Activated CD8-positive, alpha-beta memory T cell treated with anti-CD3 and anti-CD28 coated beads, Interleukin-2, amount 50 U/mL, for 48 hours (primary cell): ENCODE measurements at places on chromosomes 3 and 15.

DNA sequence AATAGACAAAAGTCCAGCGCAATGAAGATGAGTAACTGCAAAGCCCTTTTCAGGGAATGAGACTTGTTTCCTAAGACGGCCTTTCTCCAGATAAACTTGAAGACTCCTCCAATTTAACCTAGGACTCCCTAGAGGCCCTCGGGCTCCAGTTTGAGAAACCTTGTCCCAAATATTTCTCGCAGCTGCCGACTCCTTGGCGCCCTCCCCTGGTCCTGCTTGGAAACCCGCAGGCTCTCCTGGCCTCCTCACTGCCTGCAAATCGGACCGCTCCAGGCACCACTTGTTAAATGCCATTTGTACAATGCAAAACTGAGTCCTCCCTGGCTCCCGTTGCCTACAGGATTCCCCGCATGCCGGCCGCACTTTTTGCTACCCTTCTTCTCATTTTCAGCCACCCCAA, 36.8 kb downstream of the MUC4 start:
- DNase-seq, result no peak

DNA sequence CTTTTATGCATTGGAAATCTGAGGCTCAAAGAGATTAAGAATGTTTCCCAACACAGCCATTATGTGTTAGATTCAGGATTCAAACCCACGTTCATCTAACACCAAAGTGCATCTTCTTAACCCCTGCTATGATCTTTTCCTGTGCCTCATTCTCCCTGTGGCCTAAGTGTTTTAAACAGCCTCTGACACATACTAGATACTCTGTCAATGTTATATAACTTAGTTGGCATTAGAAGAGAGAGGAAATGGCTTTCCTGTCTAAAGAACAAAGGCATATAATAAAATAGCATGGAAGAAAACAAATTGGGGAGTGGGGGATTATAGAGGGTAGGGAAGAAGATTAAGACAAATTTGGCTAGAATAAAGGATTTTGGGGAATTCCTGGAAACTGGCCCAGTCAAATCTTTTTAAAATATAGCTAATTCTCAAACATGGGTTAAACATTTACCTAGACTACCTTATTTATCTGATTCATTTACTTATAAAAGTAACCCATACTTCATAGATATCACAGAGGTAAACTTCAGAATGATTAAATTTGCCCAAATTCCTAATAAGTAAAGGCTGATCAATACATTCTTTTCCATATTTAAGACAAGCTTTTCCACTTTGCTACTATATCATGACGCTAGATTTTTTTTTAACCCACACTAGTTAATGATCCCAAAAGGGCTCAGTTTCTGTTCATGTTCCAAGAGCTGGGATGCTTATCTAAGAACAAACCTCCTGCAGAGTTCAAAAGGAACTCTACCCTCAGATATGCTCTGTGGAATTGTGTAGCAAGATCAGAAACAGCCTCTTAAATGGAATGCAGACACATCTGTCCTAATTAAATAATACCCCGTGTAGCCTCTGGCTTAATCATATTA, 122.9 kb upstream of the PTPRG start:
- no peak for DNase-seq

DNA sequence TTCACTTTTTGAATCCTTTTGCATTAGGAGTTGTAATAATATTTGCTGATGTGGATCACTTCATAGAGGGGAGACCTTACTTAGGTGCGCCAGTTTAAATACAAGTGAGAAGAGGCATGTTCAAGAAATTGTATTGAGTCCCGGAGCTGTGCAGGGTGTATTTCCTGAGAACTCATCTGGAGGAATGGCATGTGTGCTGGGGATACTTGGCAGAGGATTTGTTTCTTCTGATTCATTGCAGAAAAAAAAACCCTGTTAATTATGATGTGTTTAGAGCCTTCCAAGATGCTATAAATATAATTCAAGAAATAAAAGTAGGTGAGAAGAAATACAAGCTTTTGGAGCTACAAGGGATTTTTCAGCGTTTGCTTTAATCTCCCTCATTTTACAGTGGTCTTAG, 97.6 kb downstream of the TPRG1 start:
- no peak for DNase-seq

DNA sequence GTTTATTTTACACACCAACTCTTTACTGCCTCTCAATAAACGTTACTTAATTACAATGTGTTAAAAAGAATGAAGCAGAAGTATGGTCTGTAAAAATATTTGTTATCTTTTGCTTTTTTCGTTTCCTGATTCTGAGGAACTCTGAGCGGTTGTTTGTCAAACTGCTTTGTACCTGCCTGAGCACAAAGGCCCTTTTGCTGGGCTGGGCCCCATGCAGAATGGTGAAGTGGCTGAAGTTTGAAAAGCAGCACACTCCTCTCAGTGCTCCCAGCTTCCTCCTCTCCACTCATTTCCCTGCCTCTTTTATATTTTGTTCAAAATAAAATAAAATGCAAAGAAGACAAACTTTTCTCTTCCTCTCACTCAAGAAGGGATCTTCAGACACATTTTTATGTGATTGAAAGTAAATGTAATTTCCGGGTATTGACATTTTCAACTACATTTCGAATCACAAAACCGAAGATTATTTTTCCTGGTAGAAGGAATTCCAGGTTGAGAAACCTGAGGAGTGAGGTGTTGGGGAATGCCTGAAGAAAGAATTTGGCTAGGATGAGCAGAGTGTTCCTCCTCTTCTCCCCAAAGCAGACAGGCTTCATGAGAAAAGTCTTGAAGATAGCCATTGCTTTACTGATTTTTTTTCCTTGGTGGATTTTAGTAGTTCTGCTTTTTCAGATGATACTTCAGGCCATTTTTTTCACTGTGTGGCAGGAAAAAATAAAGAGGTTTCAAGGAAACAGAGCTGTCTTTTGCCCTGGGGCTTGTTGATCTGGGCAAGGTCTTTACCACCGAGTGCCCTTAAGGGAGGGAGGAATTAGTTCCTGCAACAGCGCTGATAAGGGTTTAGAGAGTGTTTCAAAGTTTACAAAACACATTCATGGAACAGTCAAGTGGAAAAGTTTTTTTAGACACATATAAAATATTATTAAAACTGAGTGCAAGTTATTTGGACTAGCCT, 229.8 kb downstream of the NFKBIZ start:
- DNase-seq, result no peak

DNA sequence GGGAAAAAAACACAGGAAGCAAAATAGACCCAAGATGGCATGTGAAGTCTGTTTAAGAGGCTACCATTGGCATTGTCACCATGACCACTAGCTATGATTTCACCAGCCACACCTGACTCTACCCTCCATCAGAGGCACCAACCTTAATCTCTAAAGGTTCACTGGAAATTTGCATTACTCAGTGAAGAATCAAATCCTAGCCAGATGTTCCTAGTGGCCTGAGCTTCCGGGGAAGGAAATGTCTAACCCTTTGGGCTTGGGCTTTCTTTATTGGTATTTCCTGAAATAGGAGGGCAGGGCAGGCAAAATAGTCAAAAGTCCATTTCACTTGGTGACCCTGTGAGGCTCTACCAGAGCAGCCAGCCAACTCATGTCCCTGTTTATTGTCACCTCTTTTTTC, 110.9 kb upstream of the PHLDB2 start:
- DNase-seq, result no peak

DNA sequence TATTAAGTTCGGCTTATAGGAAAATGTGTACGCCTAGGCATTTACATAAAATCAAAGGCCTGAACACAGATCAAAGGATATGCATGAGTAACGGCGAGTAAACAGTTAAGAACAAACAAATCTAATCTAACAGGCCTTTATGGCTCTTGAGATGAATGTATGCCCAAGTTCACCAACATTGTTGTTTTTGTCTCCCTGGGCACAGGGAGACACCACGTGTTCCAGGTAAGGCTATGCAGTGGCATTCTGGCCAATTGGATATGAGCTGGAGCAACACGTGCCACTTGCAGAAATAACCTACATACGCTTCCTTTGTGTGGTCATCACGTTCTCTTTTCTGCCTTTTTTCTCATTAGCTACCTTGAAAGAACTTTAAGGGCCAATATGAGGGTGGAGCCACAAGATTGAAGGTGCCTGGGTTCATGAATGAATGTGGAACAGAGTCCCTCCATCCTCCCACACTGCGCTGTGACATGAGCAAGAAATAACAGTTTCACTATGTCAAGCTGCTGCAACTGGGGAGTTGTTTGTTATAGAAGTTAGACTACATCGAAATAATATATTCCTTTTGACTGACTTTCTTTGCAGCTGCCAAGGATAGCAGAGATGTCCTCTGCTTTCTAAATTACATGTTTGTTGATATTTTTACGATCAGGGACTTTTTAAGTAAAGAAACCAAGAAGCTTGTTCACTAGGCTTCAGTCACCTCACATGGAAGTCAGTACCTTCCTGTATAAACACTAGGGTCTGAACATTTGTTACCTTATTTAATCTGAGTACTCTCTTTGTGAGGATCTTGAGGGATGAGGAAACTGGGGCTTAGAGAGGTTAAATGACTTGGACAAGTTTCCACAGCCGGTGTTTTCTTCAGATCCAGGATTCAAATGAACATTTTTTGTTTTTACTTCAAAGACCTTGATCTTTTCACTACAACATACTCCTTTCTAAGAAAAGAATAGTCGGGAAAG, 427.5 kb upstream of the TBL1XR1 start:
- DNase-seq, result no peak

DNA sequence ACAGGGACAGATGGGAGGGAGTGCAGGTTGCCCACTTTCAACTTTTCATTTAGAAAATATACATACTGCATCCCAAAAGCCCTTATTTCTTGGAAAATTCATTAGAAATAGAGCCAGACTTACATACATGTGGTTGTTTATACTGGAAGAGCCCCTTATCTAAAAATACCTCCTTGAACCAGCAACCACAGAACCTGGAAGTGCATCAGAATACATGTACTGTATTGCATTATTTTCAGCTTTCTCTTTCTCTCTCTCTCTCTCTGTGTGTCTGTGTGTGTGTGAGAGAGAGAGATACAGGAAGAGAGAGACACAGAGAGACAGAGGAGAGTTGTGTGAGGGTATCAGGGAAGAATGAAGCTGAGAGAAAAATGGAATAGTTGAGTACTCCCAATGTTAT, 29.5 kb upstream of the LSAMP start:
- no peak for DNase-seq

DNA sequence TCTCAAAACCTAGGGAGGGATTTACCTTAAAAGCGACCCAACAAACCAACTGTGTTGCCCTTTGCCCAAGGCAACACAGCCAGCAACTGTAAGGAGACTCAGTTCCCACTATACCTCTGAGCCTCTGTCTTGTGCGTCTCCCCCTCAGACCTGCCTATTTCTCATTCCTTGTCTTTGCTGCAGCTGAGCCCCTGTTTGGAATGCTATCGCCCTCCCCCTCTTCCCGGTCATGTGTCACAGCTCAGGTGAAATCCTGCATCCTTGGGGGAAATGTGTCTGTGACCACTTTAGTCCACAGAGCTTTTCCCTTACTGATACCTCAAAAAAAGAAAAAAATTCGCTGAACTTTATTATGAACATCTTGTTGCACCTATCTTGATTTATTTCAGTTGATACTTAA, 52.0 kb upstream of the LRIG1 start:
- no peak for DNase-seq

- no peak for DNase-seq
Observed at GRCh38 chr3:186053954-186054791, 54.7 kb downstream of the ETV5 start.

- no peak for DNase-seq
Observed at GRCh38 chr3:124878561-124879336, 8.4 kb downstream of the ITGB5 start.

DNA sequence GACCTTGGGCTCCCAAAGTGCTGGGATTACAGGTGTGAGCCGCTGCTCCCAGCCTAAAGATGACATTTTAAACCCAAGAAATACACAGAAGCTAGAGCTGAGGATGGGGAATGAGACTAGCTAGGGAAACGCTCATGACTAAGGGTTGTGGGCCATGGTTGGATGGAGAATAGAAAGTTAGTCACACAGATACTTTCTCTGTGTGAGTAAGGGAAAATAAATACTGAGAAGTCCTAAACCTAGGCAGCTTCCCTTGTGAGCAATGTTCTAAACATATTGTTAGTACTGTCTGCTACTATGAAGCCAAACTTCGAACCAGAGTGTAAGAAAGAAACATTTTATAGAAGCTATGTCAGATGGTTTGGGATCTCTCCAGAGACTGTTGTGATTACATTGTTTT, 304.8 kb upstream of the STAC start:
- DNase-seq, result no peak

DNA sequence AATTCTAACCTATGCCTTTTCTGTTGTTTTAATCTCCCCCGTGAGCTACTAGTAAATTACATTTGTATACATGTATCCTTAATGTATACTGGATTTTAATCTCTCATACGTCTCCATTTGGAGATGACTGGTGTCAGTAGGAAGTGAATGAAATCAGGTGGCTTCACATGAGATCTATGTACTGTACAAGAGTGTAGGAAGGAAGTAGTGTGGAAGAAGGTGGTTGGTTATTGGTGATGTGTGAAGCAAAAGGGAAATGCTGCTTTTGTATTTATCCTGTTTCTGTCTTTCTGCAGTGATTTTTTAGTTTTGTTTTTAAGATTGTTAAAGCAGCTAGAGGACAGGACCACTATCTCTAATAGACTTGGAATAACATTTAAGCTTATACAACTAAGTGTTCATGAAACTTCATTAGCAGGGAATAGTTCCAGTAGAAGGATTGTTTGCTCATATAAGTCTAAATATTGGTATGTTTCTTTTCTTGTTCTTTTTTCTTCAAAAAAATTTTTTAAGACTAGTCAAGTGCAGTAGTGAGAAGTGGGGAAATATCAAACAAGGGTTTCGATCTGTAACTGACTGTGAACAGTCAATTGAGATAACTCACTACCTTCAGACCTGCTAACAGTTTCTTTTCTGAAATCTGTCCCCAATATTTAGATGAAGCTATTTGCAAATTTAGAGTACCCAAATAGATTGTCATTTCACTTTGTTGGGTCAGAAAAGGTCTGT, 15.3 kb downstream of the SNX1 start:
- DNase-seq, result no peak

GRCh38 chr3:141538568-141539240, 51.9 kb downstream of the RASA2 start:
- DNase-seq, result no peak

DNA sequence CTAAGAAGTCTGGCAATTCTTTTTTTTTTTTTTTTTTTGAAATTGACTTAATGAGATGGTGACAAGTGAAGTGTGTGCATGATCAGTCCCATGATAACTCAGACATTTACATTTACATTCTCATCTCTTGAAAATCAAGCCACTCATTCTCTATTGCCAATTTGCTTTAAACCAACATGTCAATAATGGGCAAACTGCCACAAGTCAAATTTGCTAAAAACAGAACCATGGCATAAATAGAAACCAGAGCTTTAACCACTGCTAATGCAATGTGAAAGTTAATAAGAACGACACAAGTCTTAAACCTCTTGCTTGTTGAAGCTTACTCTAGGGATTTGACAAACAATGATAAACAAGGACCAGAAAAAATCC, 12.0 kb upstream of the COL8A1 start:
- no peak for DNase-seq
